ENCODE measurements at places on chromosomes 16 and 17. TPM values are rescaled to one million over a fixed set of nuclear protein-coding genes. Genes with fewer than 3 reads are reported as not detected.

- no peaks in the 10 kb centered on the region for H3K4me1 ChIP-seq
- no peak overlapping the region for H3K27ac ChIP-seq
- no peaks in the 10 kb centered on the region for H3K36me3 ChIP-seq
- H3K4me3 ChIP-seq = no peak overlapping the region
- DNase-seq = no peak
- H3K27me3 ChIP-seq = peaks cover 23% of the 10 kb centered on the region
Measured at GRCh38 chr16:73544826-73545225, 496.9 kb upstream of the ZFHX3 start.

Gene ADGRG3
- not detected for total RNA-seq

DNA sequence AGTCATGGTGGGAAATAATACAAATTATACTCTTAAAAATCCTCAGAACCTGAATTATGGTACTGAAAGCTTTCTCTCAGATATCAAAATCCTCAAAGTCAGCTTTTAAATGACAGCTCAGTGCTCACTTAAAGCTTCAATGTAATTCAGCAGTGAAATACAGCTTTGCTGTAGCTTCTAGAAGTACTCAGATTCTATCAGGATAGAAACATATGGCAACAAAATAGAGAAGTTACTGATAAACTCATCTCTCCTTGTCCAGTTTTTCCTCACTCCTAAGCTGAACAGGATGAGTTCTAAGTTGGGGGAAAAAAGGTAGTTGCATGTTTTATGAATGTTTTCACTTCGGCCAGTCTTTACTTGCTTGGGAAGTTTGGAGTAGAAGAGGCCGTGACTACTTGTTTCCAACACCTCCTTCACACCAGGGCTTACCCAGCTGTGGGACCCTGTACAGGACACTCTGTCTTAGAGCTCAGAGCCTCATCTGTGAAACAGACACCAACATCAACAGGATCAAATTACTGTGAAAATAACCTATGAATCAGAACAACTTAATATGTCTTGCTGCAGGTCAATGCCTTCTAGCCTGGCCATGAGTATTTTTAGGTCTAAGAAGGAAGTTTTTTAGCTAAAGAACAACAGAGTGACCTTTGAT lies 30.2 kb downstream of the OGFOD1 start:
- DNase-seq = peak; percentile 23
- no peaks in the 10 kb centered on the region for H3K27me3 ChIP-seq
- no peak overlapping the region for H3K4me3 ChIP-seq
- H3K27ac ChIP-seq = no peak overlapping the region

Gene CDK3
- total RNA-seq = 7.5 TPM

Gene AGRP
- not detected for total RNA-seq

Gene OR4D1
- not detected for total RNA-seq

Gene SALL1
- total RNA-seq = 15.0 TPM

GRCh38 chr17:302300-302698 lies 50.3 kb downstream of the RPH3AL start:
- H3K4me1 ChIP-seq = no peaks in the 10 kb centered on the region
- H3K27me3 ChIP-seq = peaks cover 17% of the 10 kb centered on the region
- no peak overlapping the region for H3K27ac ChIP-seq
- no peaks in the 10 kb centered on the region for H3K36me3 ChIP-seq
- no peak for DNase-seq

Gene ARL5C
- total RNA-seq = not detected

GRCh38 chr16:67390816-67391423 lies 2.4 kb downstream of the TPPP3 start:
- no peaks in the 10 kb centered on the region for H3K36me3 ChIP-seq
- H3K4me3 ChIP-seq = no peak overlapping the region
- H3K27ac ChIP-seq = no peak overlapping the region

Gene CA5A
- not detected for total RNA-seq

- no peak for DNase-seq
- no peaks in the 10 kb centered on the region for H3K27me3 ChIP-seq
- peaks cover 10% of the 10 kb centered on the region for H3K36me3 ChIP-seq
- no peak overlapping the region for H3K4me3 ChIP-seq
- no peak overlapping the region for H3K27ac ChIP-seq
- no peaks in the 10 kb centered on the region for H3K4me1 ChIP-seq
Measured at GRCh38 chr17:76781056-76781982, 43.4 kb downstream of the MFSD11 start.

Gene MYO15A
- 0.32 TPM for total RNA-seq

Gene CTRB2
- 0.43 TPM for total RNA-seq

- no peak for DNase-seq
- H3K4me3 ChIP-seq = no peak overlapping the region
- H3K27ac ChIP-seq = no peak overlapping the region
- H3K4me1 ChIP-seq = no peaks in the 10 kb centered on the region
Measured at GRCh38 chr16:17654142-17654541, 183.4 kb upstream of the XYLT1 start.
